LHCN-M2 (cell line): ENCODE measurements at places on chromosomes 7 and 10. TPM values are rescaled to one million over a fixed set of nuclear protein-coding genes. Genes with fewer than 3 reads are reported as not detected.

- DNase-seq = peak; percentile 45
Measured at GRCh38 chr7:123143252-123144006, 56.3 kb downstream of the SLC13A1 start.

DNA sequence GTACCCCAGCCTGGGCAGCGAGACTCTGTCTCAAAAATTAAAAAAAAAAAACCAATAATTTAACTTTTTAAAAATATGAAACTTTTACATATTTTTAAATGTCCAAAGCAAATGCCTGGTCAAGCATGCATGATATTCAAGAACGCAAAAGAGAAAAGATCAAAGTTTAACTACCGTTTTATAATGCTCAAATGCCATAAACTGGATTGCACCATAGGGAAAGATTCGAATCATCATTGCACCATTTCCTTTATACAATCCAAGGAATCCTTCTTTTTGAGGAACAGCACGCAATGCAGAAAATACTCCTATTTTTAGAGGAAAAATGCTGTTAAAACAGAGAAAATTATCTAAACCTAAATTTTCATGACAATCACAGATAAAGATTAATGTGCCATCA is 20.9 kb downstream of the SLC25A16 start:
- no peak for DNase-seq

DNA sequence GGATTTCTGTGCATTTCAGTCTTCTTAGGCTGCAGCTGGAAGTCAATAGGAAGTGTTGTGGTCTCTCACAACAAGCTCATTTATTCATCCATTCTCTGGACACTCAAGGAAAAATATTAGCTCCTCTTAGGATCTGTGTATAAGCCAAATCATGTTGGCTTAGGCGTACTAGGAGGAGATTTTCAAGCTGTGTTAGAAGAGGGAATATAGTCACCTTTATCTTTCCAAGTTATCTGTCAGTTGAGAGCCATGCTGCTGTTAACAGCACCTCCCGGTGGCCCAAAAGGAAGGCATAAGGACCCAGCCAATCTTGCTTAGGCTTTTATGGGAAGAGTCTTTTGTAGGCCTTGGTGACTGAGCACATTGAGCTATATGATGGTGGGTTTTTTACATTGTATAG is 220.0 kb downstream of the LRMDA start:
- peak; percentile 2 for DNase-seq

DNA sequence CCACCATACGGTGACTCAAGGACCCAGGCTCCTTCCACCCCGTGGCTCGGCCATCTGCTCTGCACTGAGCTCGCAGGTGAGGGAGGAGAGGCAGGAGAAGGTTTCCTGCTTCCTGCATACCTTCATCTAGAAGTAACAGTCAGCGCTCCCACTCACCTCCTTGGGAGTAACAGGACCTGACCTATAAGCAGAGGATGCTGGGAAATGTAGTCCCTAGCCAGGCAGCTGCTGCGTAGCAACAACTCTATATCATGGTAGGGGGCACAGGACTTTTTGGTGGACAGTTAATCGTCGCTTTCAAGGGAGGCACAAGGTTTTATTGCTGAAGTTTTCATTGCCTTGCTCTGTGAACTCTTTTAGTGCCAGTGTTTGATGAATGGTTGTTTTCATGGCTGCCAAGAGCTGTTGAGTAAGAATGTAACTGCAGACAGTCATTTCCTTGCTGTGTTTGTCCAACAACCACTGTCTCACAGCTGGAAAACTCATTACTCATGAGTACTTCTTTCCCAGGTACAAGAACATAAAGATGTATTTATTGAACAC is 10.2 kb upstream of the ZFYVE27 start:
- DNase-seq = peak; percentile 70

DNA sequence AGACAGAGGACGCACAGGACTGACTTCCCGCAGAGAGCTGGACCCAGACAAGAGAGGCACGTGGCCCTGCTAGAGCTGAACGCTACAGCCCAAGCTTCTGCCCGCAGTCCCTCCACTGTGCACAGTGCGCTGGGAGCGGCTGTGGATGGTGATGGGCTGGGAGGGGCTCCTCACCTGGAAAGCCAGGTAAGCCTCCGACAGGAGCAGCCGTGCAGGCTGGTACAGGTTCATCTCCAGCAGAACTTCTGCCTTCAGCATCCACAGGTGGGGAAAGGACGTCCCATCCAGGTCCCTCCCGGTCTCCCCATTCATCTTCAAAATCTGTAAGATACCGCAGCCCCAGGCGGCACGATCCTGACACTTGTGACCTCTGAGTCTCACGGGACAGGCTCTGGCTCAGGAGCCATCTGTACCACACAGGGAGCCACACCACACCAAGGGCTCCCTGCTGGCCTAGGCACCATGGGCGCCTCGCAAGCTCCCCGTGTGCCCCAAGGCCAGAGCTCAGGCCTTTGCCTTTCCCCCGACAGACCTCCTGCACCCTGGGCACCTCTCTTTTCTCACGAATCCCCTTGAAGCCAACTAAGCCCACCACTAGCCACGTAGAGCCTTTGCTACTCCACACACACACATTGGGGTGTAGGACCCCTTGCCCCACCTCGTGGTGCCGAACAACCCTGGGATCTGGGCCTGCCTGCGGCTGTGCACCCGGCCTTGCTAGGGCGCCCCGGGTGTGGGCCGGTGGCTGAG is 76.3 kb downstream of the CFAP46 start:
- DNase-seq = no peak

DNA sequence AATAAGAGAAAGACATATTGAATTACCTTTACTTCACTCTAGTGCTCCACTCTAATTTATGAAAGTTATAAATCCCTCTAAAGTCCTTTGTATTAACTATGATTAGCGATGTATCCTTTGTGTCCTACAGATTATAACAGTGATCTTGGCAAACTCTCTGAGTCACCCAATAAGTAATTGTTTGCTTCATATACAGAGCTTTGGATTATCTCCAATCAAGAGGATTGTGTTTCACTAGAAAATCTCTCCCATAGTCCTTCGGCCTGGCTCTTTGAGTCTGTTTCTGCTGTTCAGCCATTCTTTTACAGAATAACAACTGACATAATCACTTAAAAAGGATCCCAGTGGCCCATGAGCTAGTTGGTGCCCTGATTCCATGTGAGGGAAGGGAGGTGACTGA is 9.5 kb downstream of the LMOD2 start:
- no peak for DNase-seq

DNA sequence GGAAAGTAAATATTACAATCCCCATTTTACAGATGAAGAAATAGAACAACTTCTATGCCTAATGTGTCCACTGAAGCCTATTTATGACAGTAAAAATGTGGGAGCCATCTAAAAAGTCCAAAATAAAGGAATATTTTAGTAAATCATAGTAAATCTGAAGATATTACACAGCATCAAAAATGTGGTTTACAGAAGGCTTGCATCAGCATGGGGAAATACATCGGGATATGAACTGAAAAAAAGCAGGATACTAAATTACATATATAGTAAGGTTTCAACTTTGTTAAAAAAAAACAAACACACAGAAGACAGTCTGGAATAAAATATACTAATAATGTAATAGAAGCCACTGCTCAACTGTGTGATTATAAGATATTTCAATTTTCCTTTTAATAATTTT is 20.8 kb downstream of the CPA1 start:
- no peak for DNase-seq

DNA sequence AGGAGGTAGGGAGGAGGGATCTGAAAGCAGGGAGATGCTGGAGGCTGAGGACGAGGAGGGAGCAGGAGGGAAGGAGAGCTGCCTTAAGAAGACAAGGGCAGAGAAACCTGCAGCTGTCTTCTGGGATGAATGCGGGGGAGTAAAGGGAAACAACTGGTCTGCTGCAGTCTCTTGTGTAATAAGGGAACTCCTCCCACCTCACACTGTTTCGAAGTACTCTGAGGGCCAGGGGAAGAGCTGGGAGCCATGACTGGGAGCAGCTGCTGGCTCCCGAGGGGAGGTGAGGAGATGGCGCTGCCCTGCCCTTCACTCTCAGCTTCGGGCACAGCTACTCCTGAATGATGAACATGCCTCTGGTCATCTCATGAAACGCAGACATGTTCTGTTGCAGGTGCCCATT is 65.1 kb downstream of the CLEC2L start:
- peak; percentile 99 for DNase-seq

- peak; percentile 48 for DNase-seq
Measured at GRCh38 chr7:126569402-126569801, 683.3 kb downstream of the GRM8 start.

- DNase-seq = no peak
Measured at GRCh38 chr7:44796034-44796503, 412 bp upstream of the PPIA start.

DNA sequence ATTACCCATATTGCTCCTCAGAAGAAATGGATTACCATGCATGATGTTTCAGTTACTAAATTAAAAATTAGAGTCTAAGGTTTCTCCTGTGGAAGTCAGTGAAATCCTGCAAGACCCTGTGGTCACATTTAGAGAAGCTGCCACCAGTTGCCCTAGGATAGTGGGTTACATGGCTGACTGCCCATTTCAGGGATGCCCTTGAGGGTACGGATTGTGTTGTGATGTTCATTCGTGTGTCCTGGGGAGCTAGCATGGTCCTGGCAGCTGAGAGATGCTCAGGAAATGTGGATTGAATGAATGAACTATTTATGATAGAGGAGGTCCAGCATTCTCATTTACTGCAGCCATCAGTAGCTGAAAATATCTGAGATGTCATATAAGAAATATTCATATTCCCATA is 55.1 kb downstream of the TMEM178B start:
- DNase-seq = no peak

- no peak for DNase-seq
Measured at GRCh38 chr10:35396560-35397434, 60.5 kb downstream of the CCNY start.

GRCh38 chr7:23715099-23715498 is 5.1 kb downstream of the STK31 start:
- no peak for DNase-seq

- peak; percentile 35 for DNase-seq
Measured at GRCh38 chr10:29163746-29164145, 125.1 kb upstream of the LYZL1 start.

DNA sequence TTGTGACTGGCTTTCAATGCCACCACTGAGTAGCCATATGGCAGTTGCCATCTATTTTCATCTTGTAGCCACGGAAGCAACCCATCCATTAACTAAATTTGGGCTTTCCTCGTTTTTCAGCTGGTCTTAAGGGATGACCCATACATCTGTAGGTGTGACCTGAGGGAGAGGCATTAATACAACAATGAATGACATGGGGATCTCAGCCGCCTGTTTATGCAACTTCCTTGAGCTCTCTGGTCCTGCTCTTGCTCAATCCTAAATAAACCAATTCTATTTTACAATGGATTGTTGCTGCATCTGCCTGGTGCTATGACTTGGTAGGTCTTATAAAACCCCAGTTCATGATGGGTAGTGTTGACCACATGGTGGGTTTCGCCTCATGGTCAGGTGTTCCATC is 21.9 kb upstream of the ADAM22 start:
- DNase-seq = no peak

GRCh38 chr10:118045837-118046394 is 825 bp downstream of the RAB11FIP2 start:
- DNase-seq = peak; percentile 54

DNA sequence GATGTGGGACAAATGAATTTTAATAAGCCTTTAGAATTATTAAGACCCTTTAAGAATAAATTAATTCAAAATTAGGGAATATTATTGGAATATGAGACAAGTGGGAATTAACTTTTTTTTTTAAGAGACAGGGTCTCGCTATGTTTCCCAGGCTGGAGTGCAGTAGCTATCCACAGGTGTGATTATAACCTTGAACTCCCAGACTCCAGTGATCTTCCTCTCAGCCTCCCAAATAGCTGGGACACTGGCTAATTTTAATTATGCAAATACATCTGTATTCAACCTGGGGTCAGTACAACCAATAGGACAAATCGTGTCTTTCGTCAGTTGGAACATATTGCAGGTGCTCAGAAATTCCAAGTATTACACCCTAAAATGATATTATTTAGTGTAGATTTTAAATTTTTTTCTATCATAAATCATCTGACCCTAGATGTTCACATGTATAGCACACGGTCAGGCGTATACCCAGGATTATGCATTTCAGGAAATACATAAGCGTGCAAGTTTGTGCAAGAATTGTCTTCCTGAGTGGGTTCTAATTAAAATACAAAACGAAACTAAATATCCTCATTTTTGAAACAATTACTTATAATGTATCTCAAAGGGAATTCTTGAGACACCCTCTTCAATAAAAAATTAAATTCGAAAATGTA is 1.2 kb downstream of the NT5C3A start:
- no peak for DNase-seq

Gene CACNB2
- total RNA-seq = not detected in 2 replicates

Gene UFSP1
- total RNA-seq = 6.7 and 7.6 TPM in 2 replicates

Gene RBM20
- 0.51 and 0.57 TPM in 2 replicates for total RNA-seq

Gene CCL26
- total RNA-seq = 3.9 TPM in 1 of 2 replicates, not detected in the other

Gene PTER
- 5.8 and 8.7 TPM in 2 replicates for total RNA-seq
